ENCODE measurements at places on chromosomes 3 and 15. TPM values are rescaled to one million over a fixed set of nuclear protein-coding genes. Genes with fewer than 3 reads are reported as not detected.
A peak's percentile ranks its signal among the peaks of the same experiment; 100 is the strongest.

- DNase-seq, result no peak
These were observed 19.8 kb upstream of the ACOX2 start for GRCh38 chr3:58556761-58557221.

Gene ACKR4
- 0.25 TPM for polyA plus RNA-seq

GRCh38 chr15:100241572-100242482 lies 99.9 kb downstream of the ADAMTS17 start:
- DNase-seq, result peak; percentile 68

Gene CLDN16
- not detected for polyA plus RNA-seq

- DNase-seq, result no peak
These were observed 199.6 kb downstream of the FMN1 start for GRCh38 chr15:32994810-32995424.

Gene SYNPR
- polyA plus RNA-seq, result not detected

- DNase-seq, result no peak
These were observed 69.3 kb upstream of the BBX start for GRCh38 chr3:107453504-107453903.

DNA sequence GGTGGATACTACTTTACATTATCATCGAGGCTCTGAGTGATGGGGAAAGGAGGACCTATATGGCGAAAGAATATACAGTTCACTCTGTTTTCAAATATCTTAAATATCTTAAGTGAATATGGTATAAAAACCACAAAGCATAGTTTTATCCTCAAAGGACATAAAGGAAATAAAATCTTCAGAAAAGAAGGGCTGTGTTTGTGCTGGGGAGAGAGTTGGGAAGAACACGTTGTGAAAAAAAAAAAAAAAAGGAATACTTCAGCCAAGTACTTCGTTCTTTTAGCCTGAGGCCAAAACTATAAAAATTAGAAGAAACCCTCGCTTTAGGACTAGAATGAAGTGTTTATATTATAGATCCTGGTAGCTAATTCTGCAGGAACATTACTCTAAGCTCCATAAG lies 10.2 kb upstream of the TMEM212 start:
- DNase-seq, result no peak

GRCh38 chr3:16828815-16829214 lies 55.9 kb upstream of the PLCL2 start:
- peak; percentile 11 for DNase-seq

Gene SRP14
- 413 TPM for polyA plus RNA-seq

GRCh38 chr3:16452261-16452660 lies 61.2 kb downstream of the RFTN1 start:
- peak; percentile 37 for DNase-seq

DNA sequence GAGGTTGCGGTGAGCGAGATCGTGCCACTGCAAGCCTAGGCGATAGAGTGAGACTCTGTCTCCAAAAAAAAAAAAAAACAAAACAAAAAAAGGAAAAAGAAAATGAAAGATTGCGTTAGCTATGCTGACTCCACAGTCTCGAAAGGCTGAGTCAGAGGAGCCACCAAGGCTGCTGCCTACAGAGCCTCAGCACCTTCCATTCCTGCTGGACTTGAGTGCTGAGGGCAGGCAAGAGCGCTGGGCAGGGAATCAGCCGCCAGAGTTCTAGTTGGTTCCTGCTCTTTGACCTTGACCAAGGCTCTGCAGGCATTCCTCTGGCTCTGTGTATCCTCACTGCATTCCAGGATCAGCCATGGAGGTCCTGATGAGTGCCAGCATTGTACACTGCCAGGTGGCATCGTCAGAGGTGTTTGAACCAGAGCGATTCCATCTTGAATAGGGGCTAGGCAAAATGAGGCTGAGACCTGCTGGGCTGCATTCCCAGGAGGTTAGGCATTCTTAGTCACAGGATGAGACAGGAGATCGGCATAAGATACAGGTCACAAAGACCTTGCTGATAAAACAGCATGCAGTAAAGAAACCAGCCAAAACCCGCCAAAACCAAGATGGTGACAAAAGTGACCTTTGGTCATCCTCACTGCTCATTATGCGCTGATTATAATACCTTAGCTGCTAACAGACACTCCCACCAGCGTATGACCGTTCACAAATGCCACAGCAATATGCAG lies 5.9 kb downstream of the MESP2 start:
- peak; percentile 97 for DNase-seq

All from foreskin keratinocyte (primary cell).